NCI-H82 (cell line): ENCODE measurements at places on chromosomes 12 and 14.

GRCh38 chr12:91065396-91065795 lies 7.6 kb upstream of the KERA start:
- DNase-seq, result no peak

- DNase-seq, result no peak
These were observed 60.1 kb downstream of the RPS29 start for GRCh38 chr14:49526101-49526500.

DNA sequence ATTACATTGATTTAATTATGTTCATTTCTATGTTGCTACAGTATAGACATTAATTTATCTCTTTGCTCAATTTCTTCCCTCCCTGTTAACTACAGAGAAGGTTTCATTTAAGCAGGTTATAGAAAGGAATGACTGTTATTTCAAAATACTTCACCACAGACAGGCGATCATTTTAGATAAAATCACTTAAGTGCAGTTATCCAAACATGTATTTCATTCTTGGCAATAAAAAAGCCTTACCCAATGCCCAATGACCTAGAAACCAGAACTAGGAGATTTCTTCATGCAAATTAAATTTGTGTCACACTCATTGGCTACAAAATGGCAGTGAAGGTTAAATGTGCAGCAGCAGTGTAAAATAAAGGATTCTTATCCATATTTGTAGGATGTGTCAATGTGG lies 266.4 kb downstream of the KCNH5 start:
- DNase-seq, result no peak

- DNase-seq, result peak; percentile 80
These were observed 1.0 kb upstream of the BTG1 start for GRCh38 chr12:92146497-92147224.

DNA sequence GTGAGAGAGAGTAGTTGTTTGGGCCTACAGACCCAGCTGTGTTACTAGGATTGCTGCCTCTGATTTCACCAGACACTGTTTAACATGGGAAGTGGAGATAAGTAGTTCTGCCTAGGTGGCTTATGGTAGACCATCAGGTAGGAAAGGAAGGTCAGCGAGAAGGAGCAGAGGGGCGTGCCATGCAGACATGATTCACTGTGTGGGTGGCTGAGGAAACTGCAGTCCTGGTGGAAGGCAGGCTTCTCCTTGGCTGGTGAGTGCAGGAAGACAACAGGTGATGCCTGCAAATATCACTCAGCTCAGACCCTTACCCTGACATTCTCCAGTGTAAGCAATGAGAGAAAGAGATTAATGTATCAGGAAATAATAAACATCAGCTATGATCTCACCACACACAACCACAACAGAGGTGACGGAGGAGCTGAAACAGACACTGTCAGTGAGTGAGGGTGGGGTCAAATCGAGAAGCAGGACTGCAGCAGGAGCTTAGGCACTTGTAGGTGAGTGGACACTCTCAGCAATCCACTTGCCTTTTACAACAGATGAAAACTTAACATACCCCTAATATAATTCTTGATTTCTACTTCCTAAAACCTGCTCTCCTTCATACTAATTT lies 2.1 kb upstream of the PRR4 start:
- DNase-seq, result no peak

- DNase-seq, result no peak
These were observed 4.7 kb upstream of the TUBA1C start for GRCh38 chr12:49260166-49260565.

- DNase-seq, result peak; percentile 7
These were observed 288.1 kb downstream of the DUSP6 start for GRCh38 chr12:89064151-89064550.

DNA sequence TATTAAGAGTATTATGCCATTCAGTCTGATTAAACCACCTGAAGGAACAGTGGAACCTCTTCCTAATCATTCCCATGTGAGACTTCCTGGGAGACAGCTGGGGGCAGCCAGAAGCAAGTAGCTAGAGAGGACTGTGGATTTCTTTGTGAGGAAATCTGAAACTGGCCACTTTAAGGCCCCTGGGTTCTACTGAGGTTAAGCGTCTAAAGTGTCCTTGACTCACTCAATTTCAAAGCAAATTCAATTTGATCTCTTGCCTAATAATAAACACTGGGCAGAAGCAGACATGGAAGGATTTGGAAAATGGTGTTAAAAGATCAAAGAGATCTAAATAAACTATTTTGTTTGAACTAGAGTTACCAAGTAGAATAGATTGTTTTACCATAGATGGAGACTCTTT lies 909.9 kb downstream of the NRXN3 start:
- peak; percentile 0 for DNase-seq

DNA sequence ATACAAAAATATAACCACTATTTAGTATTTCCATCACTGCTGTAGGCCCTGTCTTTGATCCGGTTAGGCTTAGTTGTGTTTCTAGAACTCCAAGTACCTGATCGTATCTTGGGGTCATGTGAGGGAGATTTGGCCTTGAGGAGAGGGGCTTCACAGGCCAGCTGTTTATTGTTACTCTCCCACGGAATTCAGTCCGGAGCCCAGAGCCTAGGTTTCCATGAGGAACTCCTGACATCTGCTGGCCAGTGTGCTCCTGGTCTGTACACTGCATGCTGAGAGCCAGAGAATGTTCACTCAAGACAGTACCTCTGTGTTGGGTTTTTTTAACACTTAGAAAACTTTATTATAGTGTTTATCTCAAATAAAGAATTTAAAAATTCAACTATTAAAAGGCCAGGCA lies 341.0 kb upstream of the TMEM132C start:
- DNase-seq, result peak; percentile 53

- no peak for DNase-seq
These were observed 166.6 kb upstream of the RPL10L start for GRCh38 chr14:46818147-46818546.

DNA sequence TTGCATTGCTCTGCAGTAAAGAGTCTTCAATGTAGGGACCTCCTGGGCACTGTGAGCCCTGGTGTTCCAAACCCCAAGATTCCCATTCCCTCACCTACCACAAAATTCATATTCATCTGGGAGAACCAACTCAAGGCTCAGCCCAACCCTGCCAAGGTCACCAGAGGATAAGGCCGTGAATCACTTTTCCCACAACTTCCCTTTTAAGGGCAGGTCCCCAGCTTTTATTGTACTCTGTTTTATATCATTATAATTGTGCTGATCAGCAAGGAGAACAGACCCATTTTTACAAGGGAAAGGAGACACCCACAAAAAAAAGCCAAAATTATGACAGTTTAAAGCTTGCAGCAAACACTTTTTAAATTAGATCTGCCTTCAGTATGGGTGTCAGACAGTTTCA lies 363.0 kb upstream of the FKBP4 start:
- no peak for DNase-seq

DNA sequence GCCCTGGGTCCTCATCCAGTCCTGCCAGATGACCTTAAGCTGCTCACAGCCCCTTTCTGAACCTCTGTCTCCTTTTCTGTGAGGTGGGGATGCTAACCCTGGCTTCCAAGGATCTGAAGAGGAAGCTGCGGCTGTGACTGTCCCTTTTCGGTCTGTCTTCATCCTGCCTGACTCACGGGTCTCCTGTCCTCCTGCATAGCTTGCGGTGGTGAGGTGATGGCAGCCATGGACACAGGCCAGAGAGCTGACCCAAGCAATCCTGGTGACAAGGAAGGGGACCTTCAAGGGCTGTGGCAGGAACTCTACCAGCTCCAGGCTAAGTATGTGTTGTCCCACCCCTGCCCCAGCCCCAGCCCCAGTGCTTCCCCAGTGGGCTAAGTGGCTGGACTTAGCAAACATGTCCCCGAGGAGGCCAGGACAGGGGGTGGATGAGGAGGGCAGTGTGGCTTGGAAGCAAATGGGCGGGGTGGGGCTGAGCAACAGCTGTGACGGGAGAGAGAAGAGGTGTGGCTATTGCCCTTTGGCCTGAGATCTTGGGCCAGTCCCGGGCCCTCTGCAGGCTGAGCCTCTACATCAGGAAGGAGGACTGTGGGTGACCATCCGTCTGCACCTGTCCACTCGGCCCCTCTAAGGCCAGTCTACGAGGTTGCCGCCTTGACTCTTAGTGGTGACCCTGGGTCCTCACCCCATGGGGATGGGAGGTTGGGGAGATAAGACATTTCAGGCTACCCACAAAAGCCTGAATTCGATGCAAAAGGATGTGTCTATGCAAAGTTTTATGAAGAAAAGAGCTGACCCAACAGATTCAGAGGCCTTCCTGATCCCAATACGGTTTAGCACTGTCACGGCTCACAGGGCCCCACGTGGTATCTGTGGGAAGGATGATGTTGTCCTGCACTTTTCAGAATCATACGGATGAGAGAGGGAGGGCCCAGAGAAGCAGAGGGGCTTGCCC lies 1.1 kb downstream of the CCDC197 start:
- DNase-seq, result no peak

DNA sequence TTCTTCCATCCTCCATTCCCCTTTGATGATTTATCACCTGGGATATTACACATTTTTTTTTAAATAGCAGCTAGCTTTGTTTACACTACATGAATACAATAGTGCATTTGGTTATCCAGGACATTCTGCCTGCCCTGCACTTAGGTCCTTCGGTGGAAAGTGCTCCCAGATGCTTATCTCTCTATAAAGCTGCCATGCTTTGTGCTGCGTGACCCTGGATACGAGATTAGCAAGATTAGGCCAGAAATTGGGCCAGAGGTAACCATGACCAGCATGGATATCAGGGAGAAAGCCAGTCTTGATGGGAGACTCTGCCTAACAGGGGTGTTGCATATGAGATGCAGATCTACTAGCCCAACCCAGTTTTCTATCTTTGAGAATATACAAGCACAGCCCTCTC lies 12.1 kb upstream of the KRT83 start:
- no peak for DNase-seq

DNA sequence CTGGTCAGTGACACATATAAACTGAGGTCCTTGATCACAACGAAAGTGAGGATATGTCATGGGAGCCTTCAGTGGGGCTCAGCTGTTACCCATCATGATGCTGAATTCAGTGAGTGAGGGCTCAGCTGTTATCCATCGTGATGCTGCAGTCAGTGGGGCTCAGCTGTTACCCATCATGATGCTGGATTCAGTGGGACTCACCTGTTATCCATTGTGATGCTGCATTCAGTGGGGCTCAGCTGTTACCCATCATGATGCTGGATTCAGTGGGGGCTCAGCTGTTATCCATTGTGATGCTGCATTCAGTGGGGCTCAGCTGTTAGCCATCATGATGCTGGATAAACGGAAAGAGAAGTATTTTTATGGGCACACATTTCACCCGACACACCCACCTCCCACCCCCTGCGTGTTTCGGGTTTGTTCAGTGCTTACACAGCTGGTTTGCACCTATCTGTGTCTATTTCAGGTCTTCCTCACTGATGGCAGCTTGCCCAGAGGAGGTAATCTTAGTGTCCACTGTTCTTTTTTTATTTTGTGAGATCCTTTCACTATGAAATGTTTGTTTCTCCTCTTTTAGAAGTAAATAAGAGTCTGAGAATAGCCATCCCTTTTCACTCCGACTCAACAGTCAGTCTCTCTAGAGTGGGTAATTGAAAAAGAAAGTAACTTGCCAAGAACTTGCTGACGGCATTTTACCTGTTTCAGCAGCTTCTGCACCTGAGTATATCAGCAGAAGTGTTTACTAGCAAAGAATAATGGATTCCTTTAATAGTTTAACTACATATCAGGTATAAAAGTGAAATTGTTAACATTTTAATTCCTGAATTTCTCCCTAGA lies 183.0 kb downstream of the ERC1 start:
- no peak for DNase-seq

DNA sequence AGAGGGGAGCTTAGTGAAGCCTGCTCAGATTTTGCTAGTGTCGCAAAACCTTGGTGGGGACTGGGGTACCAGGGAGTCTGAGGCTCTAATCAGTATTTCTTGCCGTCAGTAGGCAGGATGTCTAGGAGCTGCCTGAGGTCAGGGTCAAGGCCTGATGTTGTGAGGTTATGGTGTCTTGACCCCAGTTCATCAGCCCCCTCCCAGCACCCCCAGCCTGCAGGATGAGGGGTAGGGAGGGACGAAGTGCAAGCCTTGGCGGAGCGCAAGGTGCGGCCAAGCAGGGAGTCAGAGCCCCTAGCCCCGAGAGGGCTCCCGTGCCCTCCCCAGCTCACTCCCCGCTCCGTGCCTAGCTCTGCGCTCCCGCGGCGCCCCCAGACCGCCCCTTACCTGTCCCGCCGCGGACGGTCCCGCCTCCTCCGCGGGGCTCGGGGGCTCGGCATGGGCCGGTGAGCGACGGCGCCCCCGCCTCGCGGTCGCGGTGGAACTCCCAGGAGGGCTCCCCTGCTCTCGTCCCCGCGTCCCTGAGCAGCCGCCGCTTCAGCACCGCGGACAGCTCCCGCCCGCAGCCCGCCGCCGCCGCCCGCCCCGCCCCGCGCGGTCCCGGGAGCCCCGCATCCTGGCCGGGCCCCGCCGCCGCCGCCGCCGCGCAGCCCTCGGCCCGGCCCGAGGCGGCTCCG lies 347 bp downstream of the SYNDIG1L start:
- DNase-seq, result no peak

GRCh38 chr14:24136684-24137528 lies 912 bp downstream of the PSME1 start:
- peak; percentile 36 for DNase-seq

DNA sequence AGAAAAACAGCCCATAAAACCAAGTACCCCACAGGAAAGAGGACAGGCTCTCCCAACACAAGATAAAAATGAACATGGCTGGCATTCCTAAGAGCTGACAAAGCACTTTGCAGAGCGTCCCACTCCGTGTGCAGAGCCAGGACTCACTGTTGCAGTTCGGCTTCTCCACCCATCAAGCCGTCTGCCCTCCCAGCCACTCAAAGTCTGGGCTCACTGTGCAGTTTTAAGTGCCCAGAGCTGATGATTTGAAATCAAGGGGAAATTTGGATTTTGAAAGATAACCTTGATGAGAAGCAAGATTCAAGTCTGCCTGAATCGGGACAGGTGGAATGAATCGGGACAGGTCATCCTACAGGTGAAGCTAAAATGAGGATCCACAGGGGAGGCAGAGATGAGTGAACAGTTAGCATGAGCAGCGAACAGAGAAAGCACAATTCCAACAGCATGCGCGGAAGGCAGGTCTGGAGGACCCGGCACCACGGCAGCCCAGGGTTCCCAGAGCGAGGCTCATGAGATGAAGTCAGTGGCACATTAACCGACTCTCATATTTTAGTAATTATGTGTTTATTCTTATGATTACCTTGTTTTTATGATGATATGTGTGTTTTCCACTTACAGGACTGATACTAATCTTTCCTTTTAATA lies 39.8 kb upstream of the GPR68 start:
- no peak for DNase-seq

DNA sequence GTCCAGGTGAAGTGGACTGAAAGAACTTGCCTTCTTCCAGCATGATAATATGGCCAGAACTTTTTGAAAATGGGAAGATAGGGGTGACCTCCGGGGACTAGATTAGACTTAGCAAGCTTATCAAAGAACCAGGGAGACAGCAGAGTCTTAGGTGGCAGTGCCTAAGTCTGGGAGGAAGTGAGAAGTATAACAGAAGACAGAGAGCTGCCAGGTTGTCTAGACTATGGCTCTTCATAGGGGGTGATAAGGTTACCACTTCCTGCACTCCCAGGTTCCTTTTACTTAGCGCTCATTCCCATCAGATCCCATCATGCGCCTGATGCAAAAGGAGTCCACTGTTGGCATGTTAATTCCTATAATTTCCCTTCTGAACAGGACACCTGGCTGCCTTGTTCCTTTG lies 69.9 kb downstream of the PLXNC1 start:
- DNase-seq, result no peak

GRCh38 chr12:12995088-12995487 lies 5.0 kb downstream of the HEBP1 start:
- no peak for DNase-seq
